Neural crest cell (in vitro differentiated cells): ENCODE measurements at places on chromosomes 7 and 10.
A peak's percentile ranks its signal among the peaks of the same experiment; 100 is the strongest.

GRCh38 chr10:10903620-10904019 lies 114.1 kb upstream of the CELF2 start:
- DNase-seq: no peak

- DNase-seq: peak; percentile 96
Measured at GRCh38 chr7:100130608-100131453, 4.1 kb downstream of the MBLAC1 start.

DNA sequence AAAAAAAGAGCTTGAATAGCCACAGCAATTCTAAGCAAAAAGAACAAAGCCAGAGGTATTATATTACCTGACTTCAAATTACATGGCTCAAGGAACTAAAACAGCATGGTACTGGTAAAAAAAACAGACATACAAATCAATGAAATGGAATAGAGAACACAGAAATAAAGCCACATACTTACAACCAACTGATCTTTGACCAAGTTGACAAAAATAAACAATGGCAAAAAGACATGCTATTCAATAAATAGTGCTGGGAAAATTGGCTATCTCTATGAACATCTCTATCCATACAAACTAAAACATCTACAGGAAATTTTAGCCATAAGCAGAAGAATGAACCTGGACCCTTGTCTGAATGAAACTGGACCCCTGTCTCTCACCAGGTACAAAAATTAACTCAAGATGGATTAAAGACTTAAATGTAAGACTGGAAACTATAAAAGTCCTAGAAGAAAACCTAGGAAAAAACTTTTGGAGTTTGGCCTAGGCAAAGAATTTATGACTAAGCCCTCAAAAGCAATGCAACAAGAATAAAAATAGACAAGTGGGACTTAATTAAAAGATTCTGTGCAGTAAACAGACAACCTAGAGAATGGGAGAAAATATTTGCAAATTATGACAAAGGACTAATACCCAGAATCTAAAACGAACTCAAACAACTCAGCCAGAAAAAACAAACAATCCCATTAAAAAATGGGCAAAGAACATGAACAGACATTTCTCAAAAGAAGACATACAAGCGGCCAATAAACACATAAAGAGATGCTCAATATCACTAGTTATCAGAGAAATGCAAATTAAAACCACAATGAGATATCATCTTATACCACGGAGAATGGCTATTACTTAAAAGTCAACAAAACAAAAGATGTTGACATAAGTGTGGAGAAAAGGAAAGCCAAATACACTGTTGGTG lies 72.8 kb upstream of the DDC start:
- no peak for DNase-seq

DNA sequence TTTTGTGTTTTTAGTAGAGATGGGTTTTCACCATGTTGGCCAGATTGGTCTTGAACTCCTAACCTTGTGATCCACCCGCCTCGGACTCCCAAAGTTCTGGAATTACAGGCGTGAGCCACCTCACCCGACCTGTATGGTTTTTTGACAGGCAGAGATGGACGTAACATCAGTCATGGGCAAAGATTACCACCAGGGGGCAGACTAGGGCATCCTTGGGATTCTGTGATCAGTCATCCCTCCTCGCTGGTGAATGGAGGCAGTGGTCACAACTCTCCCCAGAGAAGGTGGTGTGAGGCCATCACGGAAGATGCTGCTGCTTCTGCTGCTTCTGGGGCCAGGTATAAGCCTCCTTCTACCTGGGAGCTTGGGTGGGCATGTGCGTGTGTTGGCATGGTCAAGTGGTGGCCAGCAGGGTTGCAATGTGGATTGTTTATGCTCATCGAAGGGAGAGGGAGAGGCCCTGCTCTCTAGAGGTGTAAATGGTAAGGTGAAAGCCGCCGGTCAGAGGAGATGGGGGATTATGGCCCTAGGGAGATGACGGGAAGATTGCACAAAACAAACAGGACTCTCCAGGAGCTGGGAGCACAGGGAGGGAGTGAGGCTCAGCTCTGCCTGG lies 122.7 kb upstream of the PRSS1 start:
- DNase-seq: peak; percentile 67

DNA sequence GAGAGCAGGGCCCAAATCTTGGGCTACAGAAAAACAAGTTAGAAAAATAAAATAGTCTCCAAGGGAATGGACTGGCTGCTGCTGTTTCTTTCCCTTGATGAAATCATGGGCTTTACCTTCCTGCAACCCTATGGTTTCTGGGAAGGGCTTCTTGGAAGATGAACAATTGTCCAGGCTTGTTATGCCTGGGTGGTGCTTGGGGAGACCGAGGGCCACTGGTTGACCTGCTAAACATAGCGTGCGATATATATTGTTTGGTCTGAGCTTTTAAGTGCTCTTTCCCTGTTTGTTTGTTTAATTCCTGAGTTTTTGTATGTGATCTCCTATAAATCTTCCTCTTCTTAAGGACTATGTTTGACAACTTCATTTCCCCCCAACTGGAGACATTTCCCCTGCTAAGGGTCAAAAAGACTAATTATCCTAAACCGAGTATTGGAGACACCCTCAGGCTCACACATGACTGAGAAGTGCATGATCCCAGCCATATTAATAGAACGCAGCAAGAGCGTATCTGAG lies 37.9 kb downstream of the SLC25A28 start:
- no peak for DNase-seq

GRCh38 chr10:128887856-128888255 lies 579.2 kb upstream of the MGMT start:
- DNase-seq: no peak

- DNase-seq: no peak
Measured at GRCh38 chr10:22005763-22006162, 2.2 kb upstream of the DNAJC1 start.

GRCh38 chr7:7317850-7318249 lies 135.5 kb downstream of the C1GALT1 start:
- DNase-seq: no peak

DNA sequence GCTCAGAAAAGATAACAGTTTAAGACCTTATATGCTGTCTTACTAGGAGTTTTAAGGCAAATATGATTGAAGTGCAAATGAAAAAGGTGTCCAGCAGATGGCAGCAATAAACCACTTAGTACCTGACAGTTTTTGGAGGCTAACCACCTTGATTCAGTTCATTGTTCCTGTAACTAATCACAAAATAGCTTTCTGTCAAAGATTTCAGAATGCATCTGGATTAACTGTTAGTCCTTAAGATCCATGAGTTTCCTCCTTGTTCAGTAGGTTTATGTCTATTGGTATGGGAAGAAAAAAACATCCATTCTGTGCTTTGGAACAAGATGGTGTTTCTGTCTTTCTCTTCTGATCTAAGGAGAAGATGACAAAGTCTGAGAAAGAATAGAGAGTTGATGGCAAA lies 46.6 kb downstream of the CCSER2 start:
- peak; percentile 20 for DNase-seq

GRCh38 chr10:99433378-99434020 lies 3.1 kb upstream of the GOT1 start:
- DNase-seq: no peak

GRCh38 chr10:101029520-101030295 lies 1.2 kb downstream of the PDZD7 start:
- no peak for DNase-seq

DNA sequence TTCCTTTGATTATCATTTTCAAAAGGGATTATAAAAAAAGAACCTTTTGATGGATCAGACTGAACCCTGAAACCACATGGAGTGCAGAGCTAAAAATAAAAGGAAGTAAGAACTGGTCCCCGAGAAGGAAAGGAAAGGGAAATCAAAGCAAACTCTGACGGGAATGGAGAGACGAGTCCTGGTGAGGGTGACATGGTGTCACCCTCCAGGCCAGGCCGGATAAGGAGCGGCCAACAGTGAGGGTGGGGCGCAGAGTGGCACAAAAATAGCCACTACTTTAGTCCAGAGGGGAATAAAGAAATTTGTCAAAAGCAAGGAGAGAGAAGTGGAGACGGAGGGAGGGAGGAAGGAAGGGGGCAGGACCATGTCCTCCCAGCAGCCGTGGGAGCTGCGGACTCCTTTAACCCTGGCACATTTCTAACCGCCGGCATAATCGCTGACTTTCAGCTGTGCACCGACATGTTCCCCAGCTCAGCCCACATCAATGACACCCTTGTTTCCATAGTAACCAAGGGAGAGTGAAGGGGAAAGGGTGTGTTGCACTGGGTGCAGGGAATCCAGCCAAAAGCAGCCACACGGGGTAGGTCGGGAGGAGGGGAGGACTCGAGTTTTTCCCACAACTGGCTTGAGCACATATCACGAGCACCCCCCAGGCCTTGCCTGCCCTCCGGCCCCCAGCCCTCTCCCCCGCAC lies 29.7 kb downstream of the TRIM8 start:
- DNase-seq: peak; percentile 45

DNA sequence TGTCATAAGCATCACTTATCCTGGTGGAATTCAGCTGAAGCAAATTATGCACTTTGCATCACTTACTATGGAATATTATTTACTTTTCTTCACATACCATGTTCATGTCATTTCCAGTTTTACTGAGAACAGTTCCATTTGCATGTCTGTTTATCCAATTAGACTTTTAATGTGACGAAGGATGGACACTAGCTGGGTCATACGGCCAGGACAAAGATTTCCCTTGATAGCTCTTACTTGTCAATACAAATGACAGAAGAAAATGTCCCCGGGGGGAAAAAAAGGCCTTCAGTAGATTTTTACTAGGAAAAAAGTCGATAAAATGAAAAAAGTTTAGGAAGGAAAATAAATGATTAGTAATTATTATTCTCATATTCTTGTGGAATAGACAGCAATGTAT lies 106.6 kb downstream of the RAPGEF5 start:
- no peak for DNase-seq

- DNase-seq: no peak
Measured at GRCh38 chr7:134019251-134019650, 107.9 kb upstream of the LRGUK start.

- DNase-seq: no peak
Measured at GRCh38 chr7:117809958-117810357, 63.3 kb downstream of the CTTNBP2 start.

DNA sequence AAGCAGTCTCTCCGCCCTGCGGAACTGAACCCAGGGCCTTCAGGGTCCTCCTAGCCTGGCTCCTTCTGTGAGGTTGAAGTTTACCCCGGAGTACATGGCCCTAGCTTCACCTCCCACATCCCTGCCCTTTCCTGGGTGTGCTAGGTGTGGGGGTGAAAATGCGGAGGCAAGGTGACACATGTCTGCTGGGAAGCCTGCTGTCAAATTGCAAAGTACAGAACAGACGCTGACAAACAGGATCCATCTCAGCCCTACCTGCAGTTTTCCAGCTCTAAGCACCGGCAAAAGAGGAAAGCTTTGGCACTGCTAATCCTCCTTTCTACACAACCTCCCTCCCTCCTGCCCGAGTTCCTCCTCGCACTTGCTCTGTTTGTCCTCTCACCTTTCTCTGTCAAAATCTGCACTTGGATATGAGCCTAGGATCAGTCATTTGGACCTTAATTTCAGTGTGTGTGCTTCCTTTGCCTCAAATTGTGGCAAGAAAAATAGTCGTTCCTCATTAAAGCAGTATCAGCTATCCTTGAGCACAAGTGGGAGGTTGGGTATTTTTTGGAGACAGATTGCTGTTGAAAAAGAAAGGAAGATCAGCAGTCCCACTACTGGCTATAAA lies 14.4 kb upstream of the GPR15LG start:
- no peak for DNase-seq

- no peak for DNase-seq
Measured at GRCh38 chr7:151384352-151384697, 25.5 kb downstream of the WDR86 start.

DNA sequence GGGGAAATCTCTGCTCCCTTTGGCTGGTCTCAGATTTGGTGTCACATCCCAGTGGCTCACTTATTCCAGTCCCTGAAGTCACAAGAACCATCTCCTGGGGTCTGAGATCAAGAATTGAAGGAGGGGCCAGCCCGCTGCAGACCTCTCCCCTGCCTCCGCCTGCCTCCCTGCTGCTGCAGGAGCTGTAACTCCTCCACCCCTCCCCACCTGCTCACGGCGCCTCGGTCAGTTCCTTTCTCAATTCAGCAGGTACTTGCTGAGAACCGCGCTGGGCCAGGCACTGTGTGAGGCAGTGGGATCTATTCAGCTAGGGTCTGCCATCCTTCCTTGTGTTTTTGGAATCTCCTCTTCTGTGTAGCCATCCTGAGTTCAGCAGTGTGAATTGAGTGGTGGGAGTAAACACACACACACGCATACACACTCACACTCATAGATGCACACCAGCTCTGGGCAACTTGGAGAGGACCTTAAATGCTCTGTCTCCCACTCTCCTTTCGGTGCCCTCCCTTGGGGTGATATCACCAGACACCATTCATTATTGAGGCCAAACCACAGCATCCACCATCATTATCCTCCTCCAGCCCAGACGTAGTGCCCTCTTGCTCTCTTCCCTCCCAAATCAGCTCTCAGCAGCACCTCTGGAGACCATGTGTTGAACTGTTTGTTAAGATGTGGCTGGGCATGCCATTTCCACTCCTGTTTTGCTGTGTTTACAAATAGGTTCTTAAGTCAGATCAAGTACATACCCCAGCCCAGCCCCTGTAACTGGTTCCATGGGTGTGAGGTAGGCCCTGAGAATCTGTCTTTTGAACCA lies 22.0 kb upstream of the ANKRD2 start:
- DNase-seq: no peak

DNA sequence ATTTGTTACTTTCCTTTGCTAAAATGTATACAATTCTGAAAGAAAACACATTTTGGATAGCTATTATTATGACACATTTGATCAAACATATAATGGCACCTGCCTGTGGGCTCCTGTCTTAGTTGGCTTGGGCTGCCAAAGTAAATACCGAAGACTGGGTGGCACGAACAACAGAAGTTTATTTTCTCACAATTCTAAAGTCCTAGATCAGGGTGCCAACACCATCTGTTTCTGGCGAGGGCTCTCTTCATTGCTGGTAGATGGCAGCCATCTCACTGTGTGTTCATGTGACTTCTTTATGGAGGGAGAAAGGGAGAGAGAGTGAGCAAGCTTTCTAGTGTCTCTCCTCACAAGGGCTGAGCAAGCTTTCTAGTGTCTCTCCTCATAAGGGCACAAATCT lies 195.8 kb upstream of the FAM3C start:
- no peak for DNase-seq

DNA sequence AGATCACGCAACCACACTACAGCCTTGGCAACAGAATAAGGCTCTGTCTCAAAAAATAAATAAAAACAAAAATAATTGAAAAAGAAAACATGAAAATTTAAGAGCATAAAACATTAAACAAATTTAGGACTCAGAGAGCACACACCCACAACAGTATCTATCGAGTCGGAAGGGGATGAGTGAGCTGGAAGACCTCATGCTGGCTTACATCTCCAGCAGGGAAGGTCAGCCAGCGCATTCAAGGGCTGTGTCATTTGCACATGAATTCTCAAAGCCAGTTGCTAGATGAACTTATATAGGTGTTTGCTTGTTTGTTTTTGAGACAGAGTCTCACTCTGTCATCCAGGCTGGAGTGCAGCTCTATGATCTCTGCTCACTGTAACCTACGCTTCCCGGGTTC lies 50.3 kb downstream of the SRRM3 start:
- DNase-seq: no peak

GRCh38 chr10:77840636-77841035 lies 85.9 kb downstream of the DLG5 start:
- no peak for DNase-seq

- no peak for DNase-seq
Measured at GRCh38 chr7:114660126-114660486, 245.5 kb downstream of the FOXP2 start.

GRCh38 chr10:92102601-92103213 lies 179.1 kb downstream of the BTAF1 start:
- DNase-seq: no peak
